Activated naive CD8-positive, alpha-beta T cell treated with anti-CD3 and anti-CD28 coated beads, Interleukin-2, amount 10 ng/mL, durations not matched to agents 7 days and 5 days (primary cell): ENCODE measurements at places on chromosomes 3 and 15. TPM values are rescaled to one million over a fixed set of nuclear protein-coding genes. Genes with fewer than 3 reads are reported as not detected.
A peak's percentile ranks its signal among the peaks of the same experiment; 100 is the strongest.

- peaks cover 13% of the 10 kb centered on the region for H3K36me3 ChIP-seq
- peaks cover 4% of the 10 kb centered on the region for H3K4me1 ChIP-seq
- no peak overlapping the region for H3K4me3 ChIP-seq
Measured at GRCh38 chr15:64144565-64145281, 6.8 kb upstream of the SNX22 start.

DNA sequence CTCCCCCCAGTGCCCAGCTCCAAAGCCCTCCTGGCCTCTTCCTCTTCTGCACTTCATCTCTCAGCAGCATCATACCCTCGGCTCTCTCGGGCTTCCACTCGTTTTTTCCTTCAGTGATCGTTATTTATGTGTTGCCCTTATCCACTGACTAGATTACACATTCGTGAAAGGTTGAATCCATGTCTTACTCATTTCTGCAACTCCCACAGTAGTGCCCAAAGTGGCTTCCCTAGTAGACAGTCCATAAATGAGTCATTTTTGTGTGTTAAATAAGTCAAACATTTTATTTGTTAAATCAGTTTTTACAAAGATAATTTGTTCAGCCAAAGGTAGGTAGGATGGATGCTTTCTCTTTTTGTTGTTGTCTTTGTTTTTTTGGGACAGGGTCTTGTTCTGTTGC lies 87.4 kb downstream of the CRTC3 start:
- H3K27me3 ChIP-seq, result no peaks in the 10 kb centered on the region
- no peak overlapping the region for H3K4me3 ChIP-seq
- H3K36me3 ChIP-seq, result peaks cover 37% of the 10 kb centered on the region
- DNase-seq, result no peak
- peak overlapping the region; percentile 26 for H3K27ac ChIP-seq

DNA sequence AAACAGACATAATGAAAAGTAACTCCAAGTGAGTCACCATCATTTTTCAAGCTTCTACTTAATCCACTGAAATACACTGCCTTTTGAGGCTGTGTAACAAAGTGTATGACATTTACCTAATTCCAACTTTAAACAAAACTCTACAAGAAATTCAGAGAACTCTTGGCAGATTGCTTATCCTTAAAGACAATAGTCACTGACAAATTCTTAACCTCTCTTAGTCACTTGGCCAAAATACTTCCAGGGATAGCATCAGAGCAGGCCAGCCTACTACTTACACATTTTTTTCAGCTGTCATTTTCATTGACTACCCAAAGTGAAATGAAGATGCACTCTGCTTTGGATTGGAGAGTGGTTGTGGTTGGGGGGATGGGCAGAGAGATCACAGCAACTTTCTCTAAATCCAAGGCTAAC lies 3.6 kb downstream of the WWTR1 start:
- no peak overlapping the region for H3K27ac ChIP-seq
- DNase-seq, result no peak
- H3K36me3 ChIP-seq, result no peaks in the 10 kb centered on the region
- peaks cover 43% of the 10 kb centered on the region for H3K27me3 ChIP-seq
- peaks cover 9% of the 10 kb centered on the region for H3K4me1 ChIP-seq

- H3K27ac ChIP-seq, result no peak overlapping the region
- no peak overlapping the region for H3K4me3 ChIP-seq
- no peaks in the 10 kb centered on the region for H3K36me3 ChIP-seq
- DNase-seq, result no peak
- H3K4me1 ChIP-seq, result no peaks in the 10 kb centered on the region
Measured at GRCh38 chr15:88729581-88729980, 73.7 kb upstream of the ACAN start.

DNA sequence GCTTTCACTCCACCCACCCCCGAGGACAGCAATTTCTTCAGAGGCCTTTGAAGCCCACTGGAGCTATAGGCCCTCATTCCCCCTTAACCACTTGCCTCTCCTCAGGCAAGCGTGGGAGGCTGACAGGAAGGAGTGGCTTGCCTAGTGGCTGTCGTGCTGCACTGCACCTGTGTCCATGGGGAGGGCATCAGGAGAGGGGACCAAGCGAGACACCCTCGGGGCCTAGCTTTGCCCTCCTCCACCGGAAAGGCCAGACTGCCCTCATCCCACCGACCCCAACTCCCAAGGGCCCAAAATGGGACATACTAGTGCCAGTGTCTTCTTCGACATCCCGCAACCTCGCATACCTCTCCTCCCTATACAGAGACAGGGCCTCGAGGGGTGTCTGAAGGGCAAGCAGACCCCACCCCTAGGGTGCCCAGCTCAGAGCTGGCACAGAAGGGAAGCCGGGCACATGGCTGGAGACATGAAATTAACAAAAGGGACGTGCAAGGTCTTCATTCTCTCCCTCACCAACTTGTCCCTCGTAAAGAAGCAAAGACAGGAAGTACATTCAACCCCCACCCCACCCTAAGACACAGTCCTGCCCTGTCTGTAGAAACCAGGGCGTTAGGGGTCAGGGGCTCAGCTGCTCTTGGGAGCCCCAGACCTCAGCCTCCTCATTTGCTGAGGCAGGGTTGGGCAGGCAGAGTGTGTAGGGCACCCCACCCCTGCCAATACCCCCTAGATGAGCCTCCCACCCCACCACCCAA lies 24.3 kb downstream of the VIPR1 start:
- H3K36me3 ChIP-seq, result peaks cover 6% of the 10 kb centered on the region
- H3K4me3 ChIP-seq, result peak overlapping the region; percentile 34
- H3K27ac ChIP-seq, result peak overlapping the region; percentile 88

DNA sequence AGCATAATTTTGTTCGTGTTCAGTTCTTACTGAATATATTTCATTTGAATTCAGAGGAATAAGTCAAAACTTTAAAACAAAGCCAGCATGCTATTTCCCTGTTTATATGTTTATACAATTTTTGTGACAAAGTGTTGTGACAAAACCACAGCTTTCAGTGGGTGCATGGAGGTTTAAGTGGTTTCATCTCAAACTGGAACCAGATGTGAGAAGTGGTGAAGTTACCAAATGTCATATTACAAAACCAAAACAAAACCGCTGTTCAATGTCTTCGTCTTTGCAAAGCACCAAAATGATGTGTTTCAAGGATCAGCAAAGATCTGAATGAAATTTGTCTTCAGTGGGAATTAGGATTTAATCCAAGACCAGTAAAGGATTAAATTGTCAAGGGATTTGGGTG lies 59.3 kb upstream of the OSTN start:
- H3K36me3 ChIP-seq, result no peaks in the 10 kb centered on the region
- H3K27ac ChIP-seq, result no peak overlapping the region
- no peak for DNase-seq
- H3K4me1 ChIP-seq, result no peaks in the 10 kb centered on the region

DNA sequence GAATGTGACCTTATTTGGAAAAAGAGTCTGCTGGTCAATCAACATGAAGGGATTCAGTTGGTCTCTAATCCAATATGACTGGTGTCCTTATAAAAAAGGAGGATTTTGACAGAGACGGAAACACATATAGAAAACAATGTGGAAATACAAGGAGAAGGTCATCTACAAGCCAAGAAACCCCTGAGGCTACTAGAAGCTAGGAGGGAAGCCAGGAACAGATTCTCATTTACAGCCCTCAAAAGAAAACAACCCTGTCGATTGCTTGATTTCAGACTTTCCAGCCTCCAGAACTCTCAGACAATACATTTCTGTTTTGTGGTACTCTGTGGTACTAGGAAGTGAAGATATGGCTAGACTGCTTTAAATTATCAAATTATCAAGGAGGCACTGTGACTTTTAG lies 162.9 kb upstream of the IGF1R start:
- DNase-seq, result no peak
- no peaks in the 10 kb centered on the region for H3K36me3 ChIP-seq
- H3K27ac ChIP-seq, result no peak overlapping the region
- H3K4me3 ChIP-seq, result no peak overlapping the region
- H3K27me3 ChIP-seq, result peaks cover 7% of the 10 kb centered on the region

GRCh38 chr15:75037685-75038084 lies 14.3 kb downstream of the PPCDC start:
- peak overlapping the region; percentile 77 for H3K27ac ChIP-seq
- no peaks in the 10 kb centered on the region for H3K27me3 ChIP-seq
- peaks cover 44% of the 10 kb centered on the region for H3K4me1 ChIP-seq
- DNase-seq, result no peak
- H3K4me3 ChIP-seq, result peak overlapping the region; percentile 63
- peaks cover 15% of the 10 kb centered on the region for H3K36me3 ChIP-seq

Gene PLA2G4D
- total RNA-seq, result not detected

Gene MUC4
- not detected for total RNA-seq

Gene DUOX1
- total RNA-seq, result not detected

Gene ISG20
- total RNA-seq, result 209 TPM

Gene MORC1
- not detected for total RNA-seq

Gene WDR72
- total RNA-seq, result not detected
